ENCODE measurements at places on chromosomes 1 and 21.

- DNase-seq = no peak
Measured at GRCh38 chr21:14383596-14384180, 742 bp upstream of the HSPA13 start.

DNA sequence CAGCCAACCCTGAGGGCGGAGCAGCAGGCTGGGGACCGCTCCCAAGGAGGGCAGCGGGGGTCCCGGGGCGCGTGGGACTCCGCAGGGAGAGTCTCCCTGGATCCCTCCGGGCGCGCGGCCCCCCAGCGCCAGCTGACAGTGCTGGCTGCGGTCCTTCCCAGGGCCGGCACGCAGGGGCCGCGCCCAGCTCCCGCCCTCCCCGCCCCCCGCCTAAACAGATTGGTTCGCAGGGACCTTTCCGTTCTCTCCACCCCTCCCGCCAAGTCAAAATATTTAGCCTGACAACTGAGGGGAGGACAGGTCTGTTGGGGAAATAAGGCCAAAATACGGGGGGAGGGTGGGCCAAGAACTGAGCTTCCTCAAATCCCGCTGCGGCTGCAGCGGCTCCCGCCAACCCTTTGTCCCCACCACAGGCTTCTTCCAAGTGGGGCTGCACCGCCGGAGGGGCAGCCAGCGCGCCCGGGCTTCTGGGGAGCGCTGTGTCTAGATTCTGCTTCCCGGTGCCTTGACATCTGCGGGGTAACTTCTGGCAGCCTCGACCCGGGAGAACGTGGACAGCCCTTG lies at the start of gene INSRR:
TSS of gene INSRR (minus strand) at position 159 of the 564 bp plus-strand sequence. CDS start 496 bp downstream, outside the sequence.
- no peak for DNase-seq

- DNase-seq = no peak
Measured at GRCh38 chr1:54215523-54215922, 15.6 kb downstream of the MRPL37 start.

GRCh38 chr1:54614024-54614423 lies 9.3 kb downstream of the FAM151A start:
- DNase-seq = no peak

DNA sequence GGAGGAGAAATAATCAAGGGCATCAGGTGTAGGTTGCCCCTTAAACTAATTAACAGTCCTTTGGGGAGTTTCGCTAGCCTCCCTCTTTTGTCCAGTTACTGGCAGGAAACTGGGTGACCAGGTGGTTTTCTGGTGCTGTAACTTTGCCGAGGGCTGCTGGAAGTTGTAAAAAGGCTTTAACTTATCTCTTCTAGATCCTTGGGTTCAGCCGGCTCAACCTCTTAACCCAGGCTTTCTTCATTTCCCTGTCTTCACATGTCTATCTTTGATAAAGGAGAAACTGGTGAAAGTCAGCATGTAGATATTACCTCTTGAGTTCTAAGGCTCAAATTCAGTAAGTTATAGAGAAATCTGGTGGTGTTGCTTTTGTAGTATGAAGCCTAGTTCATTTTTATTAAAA lies 289.7 kb upstream of the NRIP1 start:
- no peak for DNase-seq

DNA sequence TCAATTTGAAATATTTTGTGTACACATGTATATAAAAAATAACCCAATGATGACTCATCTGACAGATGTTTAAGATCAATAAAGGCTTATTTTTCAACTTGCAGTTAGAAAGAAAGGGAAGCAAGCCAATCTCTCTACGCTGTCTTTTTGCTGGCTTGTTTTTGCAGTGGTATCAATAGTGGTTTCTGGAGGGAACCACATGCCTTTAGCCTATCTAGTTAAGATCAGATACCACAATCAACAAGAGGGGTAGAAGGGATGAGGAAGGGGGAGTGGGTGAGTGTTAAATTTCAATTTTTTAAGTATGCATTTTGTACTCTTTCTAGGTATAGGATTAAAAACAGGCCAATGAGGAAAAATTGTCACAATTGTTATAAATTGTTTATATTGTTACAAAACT lies 276.2 kb downstream of the KCNH1 start:
- DNase-seq = no peak

DNA sequence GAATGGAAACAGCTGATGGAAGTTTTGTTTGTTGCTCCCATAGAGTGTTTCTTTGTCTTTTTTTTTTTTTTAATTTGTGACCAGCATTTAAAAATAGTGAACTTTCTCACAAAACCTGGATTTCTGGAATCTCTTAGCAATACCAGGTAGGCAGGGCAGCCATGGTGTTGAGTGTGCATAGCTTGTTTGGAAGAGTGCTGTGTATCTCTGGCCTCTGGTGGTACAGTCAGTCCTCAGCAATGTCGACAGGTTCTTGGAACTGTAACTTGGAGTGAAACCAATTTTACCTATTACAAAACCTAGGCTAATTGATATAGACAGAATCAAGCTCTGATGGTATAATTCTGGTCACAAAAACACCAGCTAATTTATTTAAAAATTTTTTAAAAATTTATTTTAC lies 6.7 kb downstream of the AADACL3 start:
- DNase-seq = no peak

DNA sequence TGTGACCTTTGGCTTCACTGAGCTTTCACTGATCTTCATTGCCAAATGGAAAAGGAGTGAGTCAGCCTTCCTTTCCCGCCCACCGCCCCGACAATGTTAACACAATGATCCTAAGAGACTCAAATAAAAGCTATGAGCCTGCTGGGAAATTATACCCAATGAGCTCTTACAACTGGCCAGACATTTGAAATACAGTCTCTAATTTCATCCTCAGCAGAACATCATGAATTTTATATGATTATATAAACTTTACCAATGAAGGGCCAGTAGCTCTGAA lies 252.5 kb downstream of the SIPA1L2 start:
- DNase-seq = no peak

DNA sequence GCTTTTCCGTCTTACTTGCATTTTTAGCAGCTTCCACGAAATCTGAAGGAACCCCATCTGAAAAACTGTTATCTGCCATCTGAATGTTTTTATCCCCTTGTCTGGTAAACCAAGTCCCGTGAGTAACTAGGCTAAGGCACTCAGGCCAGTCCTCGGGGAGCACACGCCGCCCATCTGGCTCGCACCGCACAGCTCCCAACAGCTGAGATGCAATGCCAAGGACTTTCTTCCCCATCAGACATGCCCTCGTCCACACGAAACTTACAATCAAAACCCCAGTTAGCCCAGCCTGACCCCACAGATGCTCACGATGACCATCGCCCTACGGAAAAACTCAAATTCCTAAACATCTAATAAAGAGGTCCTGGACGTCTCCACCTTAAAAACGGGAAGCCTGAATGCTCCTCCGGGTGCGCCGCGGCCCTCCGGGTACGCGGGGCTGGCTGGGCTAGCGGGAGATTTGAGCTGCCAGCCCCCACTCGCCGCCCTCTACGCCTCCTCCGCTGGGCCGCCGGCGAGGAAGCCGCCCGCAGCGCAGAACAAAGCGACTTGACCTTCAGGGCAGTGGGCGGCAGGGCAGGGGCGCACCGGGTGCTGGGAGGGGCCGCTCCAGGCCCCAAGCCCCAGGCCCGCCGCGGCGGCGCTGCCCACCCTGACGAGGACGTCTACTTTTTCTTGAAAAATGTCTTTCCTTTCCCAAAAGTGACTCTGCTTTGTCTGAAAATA lies 36.6 kb downstream of the CD58 start:
- DNase-seq = no peak
